Parietal lobe (tissue), 2 donors: ENCODE measurements at places on chromosomes 6 and 20. TPM values are rescaled to one million over a fixed set of nuclear protein-coding genes. Genes with fewer than 3 reads are reported as not detected.

The GNAS-AS1 gene
- total RNA-seq = 2.5 TPM

The NMBR gene
- total RNA-seq = 6.6 TPM

The SLC32A1 gene
- 7.2 TPM for total RNA-seq

The MRPS10 gene
- total RNA-seq = 41.0 TPM

The KIF25 gene
- not detected for total RNA-seq

The NOX3 gene
- not detected for total RNA-seq

The SUMO4 gene
- total RNA-seq = 19.4 TPM

The SCAF8 gene
- 108 TPM for total RNA-seq

The CST2 gene
- not detected for total RNA-seq

The TPBG gene
- 2.2 TPM for total RNA-seq

The DLK2 gene
- total RNA-seq = 8.5 TPM

The APCDD1L gene
- not detected for total RNA-seq

The IMPG1 gene
- total RNA-seq = not detected

The WFDC10B gene
- total RNA-seq = not detected

The AIF1 gene
- 3.4 TPM for total RNA-seq

The SNX9 gene
- 19.4 TPM for total RNA-seq

The PPP1R16B gene
- 11.6 TPM for total RNA-seq

The OPN5 gene
- not detected for total RNA-seq

The MAP3K7 gene
- total RNA-seq = 76.7 TPM

The PRICKLE4 gene
- total RNA-seq = 1.6 TPM

The WFDC5 gene
- total RNA-seq = not detected

The PAX1 gene
- not detected for total RNA-seq

The NFATC2 gene
- total RNA-seq = 0.63 TPM

The ZNF334 gene
- 37.6 TPM for total RNA-seq

The NKAIN4 gene
- 17.8 TPM for total RNA-seq
